HT-29 (cell line): ENCODE measurements at places on chromosomes 3 and 15. TPM values are rescaled to one million over a fixed set of nuclear protein-coding genes. Genes with fewer than 3 reads are reported as not detected.

- DNase-seq: no peak
These were observed 249.3 kb upstream of the THBS1 start for GRCh38 chr15:39331584-39331983.

DNA sequence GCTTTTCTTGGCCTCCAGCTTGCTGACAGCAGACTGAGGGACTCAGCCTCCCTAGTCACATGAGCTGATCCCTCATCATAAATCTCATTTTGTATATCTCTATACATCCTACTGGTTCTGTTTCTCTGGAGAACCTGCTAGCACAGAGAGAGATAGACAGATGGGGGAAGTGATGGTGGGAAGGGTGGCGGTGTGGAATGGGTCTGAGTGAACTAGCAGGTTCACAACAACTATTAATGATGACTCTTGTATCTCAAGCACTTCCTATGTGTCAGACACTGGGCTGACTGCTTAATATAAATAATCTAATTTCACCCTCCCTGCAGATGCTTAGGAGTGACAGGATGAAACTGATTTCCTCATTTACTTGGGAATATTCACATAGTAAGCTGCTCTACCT is 106.9 kb upstream of the TLE3 start:
- no peak for DNase-seq

DNA sequence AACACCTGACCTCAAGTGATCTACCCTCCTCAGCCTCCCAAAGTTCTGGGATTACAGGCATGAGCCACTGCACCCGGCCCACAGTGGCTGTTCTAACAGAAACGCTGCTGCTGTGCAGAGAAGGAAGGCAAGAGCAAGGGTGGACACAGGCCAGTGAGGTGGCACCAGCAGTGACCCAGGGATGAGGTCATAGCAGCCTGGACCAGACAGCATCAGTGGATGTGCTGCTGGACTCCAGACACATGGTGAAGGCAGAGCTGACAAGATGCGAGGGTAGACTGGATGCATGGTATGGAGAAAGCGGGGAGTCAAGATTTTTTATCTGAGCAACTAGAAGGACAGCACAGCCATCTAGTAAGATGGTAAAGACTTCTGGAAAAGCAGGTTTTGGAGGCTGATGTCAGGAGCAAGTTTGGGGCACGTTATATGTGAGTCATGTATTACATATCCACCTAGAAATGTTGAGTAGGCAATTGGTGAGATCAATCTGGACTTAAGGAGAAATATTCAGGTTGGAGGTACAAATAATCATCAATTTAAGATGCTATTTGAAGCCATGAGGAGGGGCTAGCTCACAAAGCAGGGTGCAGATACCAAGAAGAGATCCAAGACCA is 22.1 kb upstream of the TJP1 start:
- DNase-seq: no peak

DNA sequence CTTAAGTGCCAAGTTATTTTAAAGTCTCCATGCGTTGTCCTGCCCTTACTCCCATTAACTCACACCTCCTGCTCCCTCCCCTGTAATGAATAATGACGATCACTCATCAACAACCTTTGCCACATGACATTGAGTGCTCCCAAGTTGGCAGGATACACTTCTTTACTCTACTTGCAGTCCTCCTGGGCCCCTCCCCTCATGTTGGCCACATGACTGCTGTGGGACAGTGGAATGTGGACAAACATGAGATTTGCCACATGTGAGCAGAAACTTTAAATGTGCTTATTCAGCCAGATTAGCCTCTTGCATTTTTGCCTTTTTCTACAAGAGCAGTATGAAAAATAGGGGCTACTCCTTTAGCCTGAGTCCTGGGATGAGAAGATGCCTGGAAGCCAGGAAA is 167.9 kb downstream of the DCLK3 start:
- DNase-seq: no peak

DNA sequence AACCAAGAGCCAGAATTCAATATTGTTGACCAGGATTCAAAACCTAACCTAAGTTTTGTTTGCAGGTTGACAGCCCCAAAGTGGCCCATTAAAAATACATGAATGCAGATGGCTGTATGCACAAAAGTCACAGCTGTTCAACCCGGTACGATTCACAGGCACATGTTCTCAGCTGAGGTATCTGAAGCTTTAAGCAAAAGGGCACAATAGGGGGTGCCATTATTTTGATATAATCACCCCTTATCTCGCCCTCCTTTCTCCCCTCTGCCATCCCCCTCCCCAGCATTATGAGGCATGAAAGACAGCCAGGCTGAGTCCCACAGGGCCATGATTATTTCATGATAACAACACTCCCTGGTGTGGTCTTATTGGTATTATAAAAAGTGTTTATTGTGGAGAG is 264.9 kb downstream of the EBLN2 start:
- no peak for DNase-seq

DNA sequence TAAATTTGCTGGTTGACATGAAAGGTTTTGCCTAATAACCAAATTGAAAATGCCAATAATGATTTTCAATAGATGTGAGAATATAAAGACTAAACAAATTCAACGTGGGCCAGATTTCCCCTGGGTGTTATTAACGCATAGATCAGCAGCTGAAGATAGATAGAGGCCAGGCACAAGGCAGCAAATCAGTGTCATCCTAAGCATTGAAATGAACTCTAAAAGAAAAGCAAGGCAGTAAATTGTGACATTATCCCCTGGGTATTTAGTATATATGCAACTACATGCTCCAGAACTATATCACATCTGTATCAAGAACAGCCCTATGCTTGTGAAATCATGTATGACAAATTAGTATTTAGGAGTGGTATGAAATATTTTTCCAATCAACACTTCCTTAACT is 167.1 kb upstream of the EPHA3 start:
- no peak for DNase-seq

GRCh38 chr3:12178091-12178820 is 19.5 kb upstream of the TIMP4 start:
- no peak for DNase-seq

Gene PP2D1
- total RNA-seq: not detected in 2 replicates

Gene SERPINI1
- 0.38 and 0.42 TPM in 2 replicates for total RNA-seq

Gene WHAMM
- 5.2 and 6.4 TPM in 2 replicates for total RNA-seq

Gene A4GNT
- total RNA-seq: not detected in 2 replicates

Gene GASK1A
- 0.18 TPM in 1 of 2 replicates, not detected in the other for total RNA-seq

Gene CISH
- 0.43 and 0.73 TPM in 2 replicates for total RNA-seq

Gene LYZL4
- total RNA-seq: not detected in 2 replicates
